ENCODE measurements at places on chromosomes 6 and 20.

DNA sequence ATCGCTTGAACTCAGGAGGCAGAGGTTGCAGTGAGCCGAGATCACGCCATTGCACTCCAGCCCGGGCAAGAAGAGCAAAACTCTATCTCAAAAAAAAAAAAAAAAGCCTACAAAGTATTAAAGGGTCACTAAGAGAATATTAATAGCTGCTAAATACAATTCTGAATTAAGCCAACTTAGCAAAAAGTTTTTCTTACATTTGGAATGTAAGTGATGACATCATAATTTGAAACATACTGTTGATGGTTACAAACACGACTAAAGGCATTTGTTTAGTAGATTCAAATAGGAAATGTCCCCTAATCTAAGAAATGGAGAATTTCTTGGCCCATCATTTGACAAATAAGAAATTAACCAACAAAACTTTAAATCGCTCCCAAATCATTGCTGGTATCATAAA is 282.8 kb downstream of the RNGTT start:
- DNase-seq = no peak

- no peak for DNase-seq
These were observed 135.1 kb downstream of the TBXT start for GRCh38 chr6:166032366-166033200.

DNA sequence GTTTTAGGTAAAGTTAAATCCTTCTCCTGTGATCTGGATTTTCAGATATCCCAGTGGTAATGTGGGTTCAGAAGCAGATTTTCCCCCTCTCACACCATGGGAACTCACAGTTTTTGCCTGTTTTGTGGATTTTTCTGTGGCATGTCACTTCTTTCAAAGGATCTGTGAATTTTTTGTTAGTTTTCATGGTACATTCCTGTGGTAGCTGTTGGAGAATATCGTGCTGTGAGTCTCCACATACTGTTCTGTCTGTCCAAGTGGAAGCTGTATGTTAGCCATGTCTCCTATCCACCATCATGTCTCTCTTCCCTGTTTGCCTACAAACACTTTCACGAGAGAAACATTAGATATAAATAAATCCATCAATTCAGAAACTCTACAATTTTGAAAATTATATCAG is 378.7 kb upstream of the ADGRB3 start:
- no peak for DNase-seq

DNA sequence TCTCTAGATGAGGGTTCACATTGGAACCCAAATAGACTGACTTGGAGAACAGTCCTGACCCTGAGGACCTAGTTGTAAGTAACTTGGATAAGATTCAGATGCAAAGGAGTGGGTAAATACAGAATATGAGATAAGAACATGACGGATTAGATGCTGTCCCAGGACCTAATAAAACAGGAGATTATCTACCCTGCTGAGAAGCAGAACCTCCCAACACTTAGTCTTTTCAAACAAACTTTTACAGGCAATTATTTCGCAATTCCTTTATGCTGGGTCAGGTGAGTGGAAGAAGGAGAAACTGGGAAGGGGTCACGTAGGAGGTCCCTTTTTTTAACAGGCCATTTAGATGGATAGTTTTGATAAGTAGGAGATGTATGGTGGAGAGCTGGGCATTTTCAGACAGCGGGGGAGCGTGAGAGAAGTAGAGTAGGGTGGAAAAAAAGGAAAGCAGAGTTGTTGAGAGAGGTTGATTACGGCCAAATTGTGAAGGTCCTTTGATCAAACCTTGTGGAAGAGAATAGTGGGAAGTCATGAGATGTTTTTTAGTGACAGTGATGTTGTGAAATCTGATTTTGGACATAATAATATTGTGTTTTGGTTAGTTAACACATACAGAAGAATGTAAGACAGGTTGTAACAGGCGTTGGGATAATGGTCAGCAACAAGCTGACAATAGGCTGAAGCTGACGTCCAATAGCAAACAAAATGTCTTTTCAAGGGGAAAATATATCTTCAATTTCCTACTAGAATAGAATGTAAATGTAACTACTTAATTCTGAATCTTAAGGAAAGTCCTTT is 32.8 kb downstream of the FAM83B start:
- DNase-seq = no peak

GRCh38 chr20:50501972-50502745 is 8.0 kb upstream of the PTPN1 start:
- no peak for DNase-seq

- no peak for DNase-seq
These were observed 103.5 kb upstream of the PTPRT start for GRCh38 chr20:43293068-43293786.

DNA sequence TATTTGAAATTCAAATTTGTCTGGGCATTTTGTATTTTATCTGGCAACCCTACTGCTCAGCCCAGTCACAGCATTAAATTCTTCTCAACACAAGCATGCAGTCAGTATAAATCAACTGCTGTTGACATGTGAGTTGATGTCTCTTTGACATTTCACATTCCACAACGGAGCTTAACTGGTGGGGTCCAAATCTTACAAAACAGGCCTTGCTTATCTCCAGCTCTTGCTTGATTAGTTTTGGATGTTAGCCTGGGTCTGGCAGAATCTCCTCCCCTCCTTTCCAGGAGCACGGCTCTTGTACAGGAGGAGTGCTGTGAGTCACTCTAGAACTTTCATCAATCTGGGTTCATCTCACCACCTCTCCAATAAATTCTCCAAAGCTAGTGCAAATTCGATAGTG is 80.8 kb upstream of the PHACTR1 start:
- no peak for DNase-seq

- no peak for DNase-seq
These were observed 803.7 kb downstream of the GRIK2 start for GRCh38 chr6:102197211-102197610.

- no peak for DNase-seq
These were observed 260.3 kb downstream of the LRFN2 start for GRCh38 chr6:40326714-40327421.

DNA sequence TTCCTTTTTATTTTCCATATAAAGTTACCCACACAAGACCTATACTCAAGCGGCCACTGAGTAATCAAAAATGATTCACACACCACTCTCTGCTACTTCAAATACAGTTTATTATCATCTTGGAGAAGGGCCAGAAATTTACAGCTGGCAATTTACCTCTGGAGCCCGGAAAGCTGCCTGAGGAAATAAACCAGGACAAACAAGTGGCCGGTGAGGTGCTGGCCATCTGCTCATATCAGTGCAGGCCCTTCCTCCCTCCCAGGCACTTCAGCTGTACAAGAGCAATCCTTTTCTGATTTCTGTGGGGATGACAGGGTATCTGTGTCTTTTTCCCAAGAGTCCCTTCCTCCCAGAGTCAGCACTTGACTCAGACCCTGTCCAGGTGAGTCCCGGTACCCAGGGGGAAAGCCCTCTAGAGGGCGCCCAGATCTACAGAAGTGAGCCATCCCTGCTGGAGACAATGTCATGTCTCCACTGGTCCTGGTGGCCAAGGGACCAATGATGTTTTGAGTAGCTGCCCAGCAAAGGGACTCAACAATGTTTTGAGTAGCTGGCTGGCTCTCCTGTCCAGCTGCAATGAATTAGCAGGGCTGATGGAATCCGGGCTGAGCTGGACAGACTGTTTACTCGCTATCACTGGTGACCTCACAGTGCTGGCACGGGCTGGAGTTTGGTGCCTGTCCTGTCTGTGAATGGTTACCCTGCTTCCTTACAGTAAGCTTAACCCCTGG is 23.6 kb downstream of the LRP11 start:
- no peak for DNase-seq

- DNase-seq = no peak
These were observed 44.1 kb downstream of the NHSL1 start for GRCh38 chr6:138454981-138455706.

DNA sequence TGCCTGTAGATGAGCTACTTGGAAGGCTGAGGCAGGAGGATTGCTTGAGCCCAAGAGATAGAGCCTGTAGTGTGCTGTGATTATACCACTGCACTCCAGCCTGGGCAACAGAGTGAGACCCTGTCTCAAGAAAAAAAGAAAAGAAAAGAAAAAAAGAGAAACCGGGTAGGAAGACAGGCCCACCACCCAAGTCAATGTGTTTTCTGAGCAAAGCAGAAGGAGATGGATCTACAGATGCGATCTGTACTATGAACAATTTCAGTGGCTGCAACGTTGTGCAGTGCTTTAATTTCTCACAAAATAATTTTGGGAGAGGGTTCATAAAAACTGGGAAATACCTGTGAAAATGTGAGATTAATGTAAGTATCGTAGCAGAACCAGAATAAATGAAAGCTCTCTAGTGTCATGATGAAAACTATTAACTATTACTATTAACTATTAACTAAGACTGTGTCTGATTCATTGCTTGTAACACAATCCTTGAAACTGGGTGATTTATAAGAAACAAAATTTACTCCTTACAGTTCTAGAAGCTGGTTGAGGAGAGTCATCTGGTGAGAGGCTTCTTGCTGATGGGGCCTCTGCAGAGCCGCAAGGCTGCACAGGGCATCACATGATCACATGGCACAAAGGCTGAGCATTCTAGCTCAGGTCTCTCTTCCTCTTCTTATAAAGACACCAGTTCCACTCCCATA is 233.1 kb upstream of the ZNF217 start:
- DNase-seq = no peak

- DNase-seq = no peak
These were observed 381.0 kb upstream of the SULF2 start for GRCh38 chr20:48166082-48166835.

DNA sequence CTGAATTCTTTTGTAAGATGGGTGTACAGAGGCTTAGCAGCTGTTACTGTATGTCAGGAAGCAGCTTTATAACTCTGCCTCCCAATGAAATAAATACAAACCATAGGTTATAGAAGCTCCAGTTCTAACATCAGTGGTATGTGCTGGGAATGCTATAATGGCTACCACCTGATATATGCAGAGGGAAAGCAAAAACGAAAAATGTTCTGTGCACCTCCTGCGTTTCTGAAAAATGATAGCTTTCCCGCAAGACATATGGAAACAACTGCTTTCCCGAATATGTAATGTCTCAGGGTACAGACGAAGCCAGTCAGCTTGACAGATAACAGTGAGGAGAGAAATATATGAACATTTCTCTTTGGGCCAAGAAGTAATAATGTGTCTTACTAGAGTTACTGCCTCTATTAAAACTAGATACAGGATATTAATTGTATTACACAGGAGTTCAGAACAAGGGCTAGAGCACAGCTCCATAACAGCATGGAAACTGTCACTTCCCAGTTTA is 517.0 kb upstream of the NRSN1 start:
- no peak for DNase-seq

All from iPS DF 6.9 (cell line).